ENCODE measurements at places on chromosomes 6 and 20. TPM values are rescaled to one million over a fixed set of nuclear protein-coding genes. Genes with fewer than 3 reads are reported as not detected.

Gene CENPW
- total RNA-seq: 63.9 TPM

Gene FOXQ1
- total RNA-seq: 3.2 TPM

Gene NR2E1
- total RNA-seq: not detected

Gene LRFN2
- total RNA-seq: not detected

GRCh38 chr6:113591896-113592827 lies 265.0 kb upstream of the MARCKS start:
- no peak overlapping the region for H3K4me3 ChIP-seq
- no peaks in the 10 kb centered on the region for H3K36me3 ChIP-seq
- H3K27me3 ChIP-seq: no peaks in the 10 kb centered on the region
- no peak overlapping the region for H3K27ac ChIP-seq
- no peak for DNase-seq
- H3K4me1 ChIP-seq: peaks cover 21% of the 10 kb centered on the region

- H3K27ac ChIP-seq: no peak overlapping the region
- DNase-seq: no peak
- no peaks in the 10 kb centered on the region for H3K4me1 ChIP-seq
- peaks cover 8% of the 10 kb centered on the region for H3K27me3 ChIP-seq
- no peak overlapping the region for H3K4me3 ChIP-seq
These were observed 87.2 kb downstream of the TNFAIP3 start for GRCh38 chr6:137954253-137954652.

GRCh38 chr6:71287038-71287437 lies 1.6 kb upstream of the OGFRL1 start:
- peak overlapping the region; percentile 79 for H3K4me3 ChIP-seq
- H3K27ac ChIP-seq: peak overlapping the region; percentile 77
- no peaks in the 10 kb centered on the region for H3K27me3 ChIP-seq
- no peak for DNase-seq
- H3K4me1 ChIP-seq: peaks cover 45% of the 10 kb centered on the region
- peaks cover 21% of the 10 kb centered on the region for H3K36me3 ChIP-seq

GRCh38 chr6:110446405-110446804 lies 30.0 kb downstream of the SLC22A16 start:
- H3K4me3 ChIP-seq: no peak overlapping the region
- H3K4me1 ChIP-seq: no peaks in the 10 kb centered on the region
- H3K36me3 ChIP-seq: no peaks in the 10 kb centered on the region
- H3K27ac ChIP-seq: no peak overlapping the region
- DNase-seq: no peak
- peaks cover 26% of the 10 kb centered on the region for H3K27me3 ChIP-seq

DNA sequence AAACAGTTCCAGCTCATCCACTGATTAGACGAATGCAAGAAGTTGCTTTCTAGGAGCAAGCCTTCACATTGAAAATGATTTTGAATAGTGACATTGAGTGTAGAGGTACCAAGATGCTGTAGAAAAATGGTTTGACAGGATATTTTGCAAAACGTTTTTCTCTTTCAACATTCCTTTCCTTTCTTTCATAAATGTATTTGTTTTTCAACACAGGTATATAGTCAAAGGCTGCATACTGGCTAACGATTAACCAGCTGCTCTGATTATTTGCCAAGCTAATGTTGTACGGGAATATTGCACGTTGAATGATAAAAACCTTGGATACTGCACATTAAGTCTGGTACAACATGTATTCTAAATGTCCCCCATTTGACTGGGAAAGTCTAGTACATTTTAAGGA lies 78.8 kb upstream of the TENT5A start:
- no peaks in the 10 kb centered on the region for H3K27me3 ChIP-seq
- H3K4me3 ChIP-seq: no peak overlapping the region
- H3K36me3 ChIP-seq: peaks cover 7% of the 10 kb centered on the region
- no peak overlapping the region for H3K27ac ChIP-seq

DNA sequence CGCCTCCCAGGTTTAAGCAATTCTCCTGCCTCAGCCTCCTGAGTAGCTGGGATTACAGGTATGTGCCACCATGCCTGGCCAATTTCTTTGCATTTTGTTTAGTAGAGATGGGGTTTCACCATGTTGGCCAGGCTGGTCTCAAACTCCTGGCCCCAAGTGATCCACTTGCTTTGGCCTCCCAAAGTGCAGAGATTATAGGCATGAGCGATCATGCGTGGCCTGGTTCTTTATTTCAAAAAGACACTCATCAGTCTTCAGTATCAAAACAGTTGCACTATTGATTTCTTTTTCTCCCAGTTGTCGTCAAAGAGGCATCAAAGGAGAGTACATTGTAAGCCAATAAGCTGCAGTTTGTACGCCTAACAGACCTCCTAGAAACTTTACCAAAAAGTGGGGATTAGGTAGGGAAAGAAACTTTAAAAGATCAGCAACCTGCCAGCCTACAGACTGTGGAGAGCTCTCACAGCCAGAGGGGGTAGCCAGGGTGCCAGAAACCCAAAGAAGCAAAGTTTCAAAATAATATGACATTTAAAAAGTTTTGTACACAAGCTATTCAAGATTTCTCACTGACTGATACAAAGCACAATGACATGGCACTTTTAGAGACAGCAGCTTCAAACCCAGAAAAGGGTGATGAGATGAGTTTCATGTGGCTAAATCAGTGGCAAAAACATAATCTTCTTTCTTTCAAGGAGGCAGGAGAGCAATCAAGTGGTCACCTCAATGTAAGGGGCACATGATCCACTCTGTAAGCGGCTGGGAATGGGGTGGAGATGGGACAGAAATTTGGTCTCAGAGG lies 83.0 kb upstream of the RALY start:
- no peak for DNase-seq
- peaks cover 67% of the 10 kb centered on the region for H3K4me1 ChIP-seq
- H3K27ac ChIP-seq: peak overlapping the region; percentile 94
- H3K36me3 ChIP-seq: peaks cover 6% of the 10 kb centered on the region
- H3K27me3 ChIP-seq: peaks cover 2% of the 10 kb centered on the region

- H3K4me1 ChIP-seq: no peaks in the 10 kb centered on the region
- H3K27ac ChIP-seq: no peak overlapping the region
- peaks cover 28% of the 10 kb centered on the region for H3K27me3 ChIP-seq
These were observed 43.0 kb downstream of the CFAP61 start for GRCh38 chr20:20095114-20095872.

- no peaks in the 10 kb centered on the region for H3K36me3 ChIP-seq
- DNase-seq: no peak
- H3K27me3 ChIP-seq: no peaks in the 10 kb centered on the region
- H3K4me1 ChIP-seq: no peaks in the 10 kb centered on the region
These were observed 362.1 kb upstream of the AGPAT4 start for GRCh38 chr6:161635975-161636374.

DNA sequence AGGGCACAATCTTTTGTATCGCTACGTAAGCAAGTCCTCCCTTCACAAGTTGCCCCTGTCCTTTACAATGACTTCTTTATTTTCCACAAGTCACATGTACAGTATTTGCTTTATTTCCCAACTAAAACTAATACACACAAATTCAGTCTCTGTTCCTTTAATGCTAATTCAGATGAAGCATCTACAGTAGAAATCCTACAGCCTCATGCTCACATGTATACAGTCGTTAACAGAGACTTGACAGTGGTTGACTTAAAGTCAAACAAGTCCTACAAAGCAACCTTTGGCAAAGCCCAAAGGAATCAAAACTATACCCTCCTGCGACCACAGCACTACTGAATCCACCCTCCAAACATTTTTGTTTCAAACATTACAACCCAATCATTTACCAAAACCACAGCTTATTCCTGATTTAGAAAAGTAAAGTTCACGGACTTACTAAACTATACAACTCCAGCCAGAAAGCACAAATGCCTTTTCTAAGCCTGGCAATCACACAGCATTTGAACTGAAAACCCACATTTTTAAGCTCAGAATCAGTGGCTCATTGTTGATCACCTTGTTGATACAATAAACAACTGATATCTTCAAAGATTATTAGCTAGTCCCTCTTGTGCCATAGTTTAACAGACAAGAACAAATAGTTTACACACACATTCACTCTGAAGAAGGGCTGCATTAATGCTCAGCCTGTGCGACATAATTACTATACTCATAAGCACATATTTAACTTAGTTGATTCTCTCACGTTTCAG lies 70.9 kb upstream of the NHSL1 start:
- no peak overlapping the region for H3K27ac ChIP-seq
- no peaks in the 10 kb centered on the region for H3K36me3 ChIP-seq
- peaks cover 4% of the 10 kb centered on the region for H3K27me3 ChIP-seq
- no peak for DNase-seq
- no peak overlapping the region for H3K4me3 ChIP-seq

GRCh38 chr20:53625311-53626129 lies 31.9 kb upstream of the ZNF217 start:
- peaks cover 34% of the 10 kb centered on the region for H3K4me1 ChIP-seq
- no peak overlapping the region for H3K4me3 ChIP-seq
- no peak overlapping the region for H3K27ac ChIP-seq
- peaks cover 2% of the 10 kb centered on the region for H3K27me3 ChIP-seq
- H3K36me3 ChIP-seq: no peaks in the 10 kb centered on the region

DNA sequence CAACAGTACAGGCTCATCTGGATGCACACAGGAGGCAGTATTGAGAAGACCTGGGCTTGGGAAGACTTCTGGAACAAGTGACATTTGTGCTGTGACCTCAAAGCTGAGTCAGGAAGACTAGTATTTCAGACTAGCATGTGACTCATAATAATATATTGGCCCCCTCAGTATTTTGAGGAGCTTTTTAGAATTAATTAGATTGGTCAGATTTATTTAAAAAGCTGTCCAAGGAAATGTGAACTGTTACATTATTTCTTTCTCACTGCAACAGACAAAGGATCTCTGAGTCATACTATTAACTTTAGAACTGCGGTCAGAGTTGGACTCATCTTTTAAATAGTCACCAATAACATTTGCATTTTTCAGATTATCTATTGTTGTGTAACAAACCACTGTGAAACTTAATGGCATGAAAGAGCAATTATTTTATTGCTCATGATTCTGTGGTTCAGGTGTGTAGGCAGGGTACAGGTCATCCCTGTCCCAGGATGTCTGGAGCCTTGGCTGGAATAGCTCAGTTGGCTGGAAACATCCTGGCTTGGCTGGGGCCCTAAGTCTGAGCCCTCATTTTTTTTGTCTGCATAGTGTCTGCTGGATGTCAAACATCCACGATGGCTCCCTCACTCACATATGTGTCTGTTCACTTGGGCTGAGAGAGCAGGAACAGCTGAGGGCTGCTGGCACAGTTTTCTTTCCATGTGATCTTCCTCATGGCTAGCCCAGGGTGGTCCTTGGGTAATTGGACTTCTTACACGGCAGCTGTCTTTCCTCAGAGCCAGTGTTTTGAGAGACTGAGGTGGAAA lies 46.9 kb downstream of the MAP3K4 start:
- peak overlapping the region; percentile 41 for H3K4me3 ChIP-seq
- DNase-seq: peak; percentile 94
- peaks cover 23% of the 10 kb centered on the region for H3K4me1 ChIP-seq
- peak overlapping the region; percentile 89 for H3K27ac ChIP-seq
- peaks cover 31% of the 10 kb centered on the region for H3K36me3 ChIP-seq
- no peaks in the 10 kb centered on the region for H3K27me3 ChIP-seq

- H3K4me3 ChIP-seq: no peak overlapping the region
- H3K4me1 ChIP-seq: no peaks in the 10 kb centered on the region
- no peaks in the 10 kb centered on the region for H3K27me3 ChIP-seq
These were observed 670.5 kb upstream of the IMPG1 start for GRCh38 chr6:76742919-76743318.

DNA sequence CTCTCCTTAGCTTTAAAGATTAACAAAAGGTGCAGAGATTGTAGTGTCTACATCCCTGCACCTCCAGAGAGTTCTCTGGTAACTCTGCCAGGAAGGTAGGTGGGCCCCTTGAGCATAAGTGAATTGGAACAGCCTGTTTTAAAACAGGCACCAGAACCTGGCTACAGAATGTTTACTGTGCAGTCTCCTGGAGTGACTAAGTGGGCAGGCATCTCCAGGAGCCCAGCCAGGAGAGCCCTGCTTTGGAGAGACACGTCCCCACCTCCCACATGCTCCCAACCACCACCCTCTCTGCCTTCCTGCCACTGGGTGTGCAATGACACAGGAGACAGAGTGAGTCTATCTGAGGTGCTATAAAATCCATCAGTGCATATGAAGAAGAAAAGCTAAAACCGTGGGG lies 110.3 kb upstream of the EYA4 start:
- H3K27me3 ChIP-seq: no peaks in the 10 kb centered on the region
- H3K27ac ChIP-seq: no peak overlapping the region
- no peaks in the 10 kb centered on the region for H3K4me1 ChIP-seq
- DNase-seq: no peak

GRCh38 chr20:57860576-57860975 lies 150.8 kb upstream of the PMEPA1 start:
- H3K27me3 ChIP-seq: peaks cover 17% of the 10 kb centered on the region
- H3K4me1 ChIP-seq: no peaks in the 10 kb centered on the region
- no peak for DNase-seq
- no peak overlapping the region for H3K27ac ChIP-seq
- H3K4me3 ChIP-seq: no peak overlapping the region
- H3K36me3 ChIP-seq: no peaks in the 10 kb centered on the region

GRCh38 chr6:45901767-45902650 lies 113.7 kb downstream of the CLIC5 start:
- H3K36me3 ChIP-seq: no peaks in the 10 kb centered on the region
- no peak overlapping the region for H3K27ac ChIP-seq
- DNase-seq: no peak
- peaks cover 19% of the 10 kb centered on the region for H3K27me3 ChIP-seq

DNA sequence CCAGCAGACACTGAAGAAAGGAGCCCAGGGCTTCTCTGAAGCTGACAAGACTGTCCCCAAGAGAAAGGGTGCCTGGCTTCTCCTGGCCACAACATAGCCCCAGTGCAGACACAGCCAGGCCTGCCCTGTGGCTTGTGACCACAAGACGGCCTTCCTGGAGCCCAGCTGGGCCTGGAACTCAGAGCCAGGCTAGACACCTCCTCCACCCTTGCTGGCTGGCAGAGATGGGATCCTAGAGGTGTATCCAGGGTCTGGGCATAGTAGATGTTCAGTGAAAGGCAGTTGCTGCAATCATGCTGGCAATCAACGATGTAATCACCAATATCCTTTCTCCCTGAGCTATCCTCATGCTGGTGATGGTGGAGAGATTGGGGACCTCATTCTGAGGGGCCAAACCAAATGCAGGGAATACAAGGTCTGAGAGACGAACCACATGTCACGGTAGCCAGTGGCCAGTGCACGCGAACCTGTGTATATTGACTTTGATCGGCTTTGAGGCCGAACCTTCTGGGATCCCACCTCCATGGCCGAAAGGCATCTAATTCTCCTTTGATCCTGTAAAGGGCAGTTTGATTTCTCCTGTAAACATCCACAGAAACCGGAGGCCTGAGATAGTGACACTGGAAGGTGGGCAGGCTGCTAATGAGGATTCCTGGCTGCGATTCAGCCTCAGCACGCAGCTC lies 115.2 kb downstream of the PSMB1 start:
- peaks cover 5% of the 10 kb centered on the region for H3K27me3 ChIP-seq
- H3K36me3 ChIP-seq: no peaks in the 10 kb centered on the region
- H3K4me1 ChIP-seq: peaks cover 44% of the 10 kb centered on the region
- peak overlapping the region; percentile 75 for H3K4me3 ChIP-seq
- peak overlapping the region; percentile 90 for H3K27ac ChIP-seq

Data from HFFc6 (cell line).